ENCODE measurements at places on chromosomes 5 and 9. TPM values are rescaled to one million over a fixed set of nuclear protein-coding genes. Genes with fewer than 3 reads are reported as not detected.
A peak's percentile ranks its signal among the peaks of the same experiment; 100 is the strongest.

- no peaks in the 10 kb centered on the region for H3K4me1 ChIP-seq
- no peaks in the 10 kb centered on the region for H3K36me3 ChIP-seq
- no peak overlapping the region for H3K4me3 ChIP-seq
- no peak overlapping the region for H3K27ac ChIP-seq
Measured at GRCh38 chr9:12880406-12881015, 105.7 kb downstream of the LURAP1L start.

DNA sequence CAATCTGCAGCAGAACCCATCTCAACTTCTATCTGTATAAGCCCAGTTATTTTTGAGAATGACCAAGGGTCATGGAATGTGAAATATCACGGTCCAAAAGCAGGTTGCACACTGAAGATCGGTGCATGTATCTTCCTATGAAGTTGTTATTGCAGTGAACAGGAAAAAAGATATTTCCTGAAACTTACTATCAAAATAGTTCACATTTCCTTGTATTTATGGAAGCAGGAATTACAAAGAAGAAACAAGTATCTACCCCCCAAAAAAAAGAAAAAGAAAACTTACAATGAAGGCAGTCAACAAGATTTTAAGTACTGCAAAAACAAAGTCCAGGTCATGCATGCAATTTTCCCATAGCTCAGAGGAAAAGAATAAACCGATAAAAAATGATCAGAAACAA is 70.0 kb downstream of the MPDZ start:
- no peak overlapping the region for H3K27ac ChIP-seq
- H3K36me3 ChIP-seq = no peaks in the 10 kb centered on the region
- no peaks in the 10 kb centered on the region for H3K4me1 ChIP-seq
- DNase-seq = no peak
- no peak overlapping the region for H3K4me3 ChIP-seq
- H3K27me3 ChIP-seq = no peaks in the 10 kb centered on the region

DNA sequence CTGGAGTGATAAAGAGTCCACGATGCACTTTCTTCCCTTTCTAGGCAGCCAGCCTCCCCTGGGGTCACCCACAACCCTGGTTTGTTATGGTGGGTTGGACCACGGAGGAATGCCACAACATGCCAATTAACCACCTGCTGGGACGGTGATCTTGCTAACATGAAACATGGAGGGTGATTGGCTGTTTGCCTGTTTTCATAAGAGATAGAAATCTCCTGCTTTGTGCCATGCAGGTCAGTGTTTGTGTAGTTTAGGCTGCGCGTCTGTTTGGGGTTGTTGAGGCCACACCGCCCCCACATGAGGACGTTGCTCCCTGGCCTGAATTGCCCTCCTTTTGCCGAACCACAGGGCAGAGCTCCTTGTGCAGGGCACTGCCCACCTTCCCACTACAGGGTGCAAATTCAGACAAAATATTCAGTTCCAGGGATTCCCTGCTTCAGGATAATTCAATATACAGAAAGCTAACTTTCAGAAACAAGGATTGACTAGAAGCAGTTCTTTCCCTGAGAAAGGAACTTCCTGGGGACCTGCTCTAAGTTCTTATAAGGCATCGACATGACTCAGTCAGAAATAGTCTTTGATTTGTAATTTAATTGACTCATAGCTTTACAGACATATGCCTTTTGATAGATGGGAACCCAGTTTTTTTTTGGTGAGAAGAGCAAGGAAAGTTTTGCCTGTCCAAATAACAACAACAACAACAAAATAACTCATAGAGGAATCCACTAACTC is 427.6 kb downstream of the GADD45G start:
- H3K36me3 ChIP-seq = no peaks in the 10 kb centered on the region
- no peak overlapping the region for H3K4me3 ChIP-seq
- H3K27me3 ChIP-seq = no peaks in the 10 kb centered on the region

The PCDHGA10 gene
- 0.24 TPM for total RNA-seq

DNA sequence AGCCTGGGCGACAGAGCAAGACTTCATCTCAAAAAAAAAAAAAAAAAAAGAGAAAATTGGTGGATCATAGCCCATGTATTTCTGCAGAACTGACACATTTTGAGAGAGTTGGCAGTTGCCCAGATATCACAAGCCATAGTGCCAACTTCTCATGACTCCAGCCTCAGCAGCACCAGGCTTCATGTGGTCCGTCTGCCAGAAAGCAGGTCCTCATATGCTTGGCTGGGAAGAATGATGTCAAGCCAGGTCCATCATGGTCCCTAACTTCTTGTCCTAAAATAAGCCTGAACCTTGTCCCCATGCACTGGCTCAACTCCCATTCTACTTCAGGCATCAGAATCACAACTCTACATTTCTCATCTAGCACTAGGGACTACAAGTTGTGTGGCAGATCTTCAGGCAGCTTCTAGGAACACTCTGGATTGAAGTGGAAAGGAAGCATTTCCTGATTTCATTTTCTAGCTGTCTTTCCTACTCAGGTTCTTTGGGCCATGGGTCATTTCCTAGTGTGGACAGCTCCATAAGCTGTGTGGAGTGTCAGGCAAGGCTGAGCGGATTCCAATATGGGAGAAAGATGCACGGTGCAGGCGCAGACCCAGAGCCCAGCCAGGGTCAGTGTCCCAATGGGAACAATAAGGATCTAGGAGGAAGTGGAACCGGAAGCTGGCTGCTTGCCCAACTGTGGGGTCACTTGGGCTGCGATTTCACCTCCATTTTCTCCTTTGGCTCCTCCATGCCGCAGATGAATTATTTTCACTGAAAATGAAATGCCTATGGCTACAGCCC is 90.1 kb downstream of the LMNB1 start:
- no peaks in the 10 kb centered on the region for H3K36me3 ChIP-seq
- no peak overlapping the region for H3K4me3 ChIP-seq
- H3K4me1 ChIP-seq = no peaks in the 10 kb centered on the region
- no peak overlapping the region for H3K27ac ChIP-seq
- no peaks in the 10 kb centered on the region for H3K27me3 ChIP-seq

DNA sequence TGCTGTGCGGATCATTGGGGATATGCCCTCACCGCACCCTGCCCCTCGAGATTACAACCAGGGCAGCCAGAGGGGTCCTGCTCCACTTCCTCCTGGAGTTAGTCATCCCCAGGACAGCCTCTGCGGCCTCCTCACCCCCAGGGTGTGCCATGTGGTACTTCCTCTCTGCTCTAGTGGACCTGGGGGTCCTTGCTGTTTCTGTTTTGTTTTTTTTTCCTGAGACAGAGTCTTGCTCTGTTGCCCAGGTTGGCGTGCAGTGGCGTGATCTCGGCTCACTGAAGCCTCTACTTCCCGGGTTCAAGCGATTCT is 5.2 kb upstream of the FCN1 start:
- H3K4me1 ChIP-seq = no peaks in the 10 kb centered on the region
- no peaks in the 10 kb centered on the region for H3K27me3 ChIP-seq
- H3K4me3 ChIP-seq = no peak overlapping the region

DNA sequence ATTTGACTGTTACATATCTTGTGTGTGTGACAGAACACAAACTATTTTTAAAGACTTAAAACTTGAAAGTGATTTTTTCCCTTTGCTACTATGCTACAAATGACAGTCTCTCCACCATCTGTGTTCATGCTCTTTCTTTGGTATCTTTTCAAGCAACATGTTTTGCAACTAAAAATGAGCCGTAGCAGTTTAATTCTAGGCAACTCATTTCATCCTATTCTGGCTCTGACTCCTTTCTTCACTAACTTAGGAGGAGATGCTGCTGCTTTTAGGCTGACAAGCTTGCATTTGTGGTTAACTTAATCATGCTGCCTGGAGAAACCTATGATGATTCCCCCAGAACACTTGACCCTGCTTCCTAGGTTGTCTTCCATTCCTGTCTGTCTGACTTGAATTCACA is 100.6 kb downstream of the HACD4 start:
- H3K4me1 ChIP-seq = no peaks in the 10 kb centered on the region
- H3K36me3 ChIP-seq = no peaks in the 10 kb centered on the region
- H3K27me3 ChIP-seq = no peaks in the 10 kb centered on the region
- no peak overlapping the region for H3K4me3 ChIP-seq
- no peak overlapping the region for H3K27ac ChIP-seq

The N4BP3 gene
- total RNA-seq = 2.3 TPM

- no peaks in the 10 kb centered on the region for H3K27me3 ChIP-seq
- no peak for DNase-seq
- H3K36me3 ChIP-seq = no peaks in the 10 kb centered on the region
Measured at GRCh38 chr9:20310024-20310423, 312.3 kb downstream of the MLLT3 start.

DNA sequence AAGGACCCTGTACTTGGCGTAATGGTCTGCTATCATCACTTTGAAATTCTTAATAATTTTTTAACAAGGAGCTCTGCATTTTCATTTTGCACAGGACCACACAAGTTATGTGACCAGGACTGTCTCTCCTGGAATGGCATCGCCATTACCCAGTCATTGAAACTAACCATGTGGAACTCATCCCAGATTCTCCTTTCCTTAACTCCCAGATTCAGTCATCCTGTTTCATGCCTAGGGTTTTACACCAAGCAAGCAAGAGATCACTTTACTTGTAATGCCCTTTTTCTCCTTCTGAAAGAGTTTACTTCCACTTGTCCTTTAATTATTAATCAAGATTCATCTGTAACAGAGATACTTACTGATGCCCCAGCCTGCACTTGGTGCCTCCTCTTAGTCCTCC is 12.0 kb downstream of the FRMD3 start:
- no peak overlapping the region for H3K4me3 ChIP-seq
- no peaks in the 10 kb centered on the region for H3K36me3 ChIP-seq
- DNase-seq = no peak
- H3K27ac ChIP-seq = no peak overlapping the region
- no peaks in the 10 kb centered on the region for H3K27me3 ChIP-seq
- no peaks in the 10 kb centered on the region for H3K4me1 ChIP-seq

GRCh38 chr5:1065143-1065750 is 46.6 kb downstream of the SLC12A7 start:
- no peak for DNase-seq
- H3K4me3 ChIP-seq = no peak overlapping the region
- no peaks in the 10 kb centered on the region for H3K27me3 ChIP-seq
- no peaks in the 10 kb centered on the region for H3K4me1 ChIP-seq

DNA sequence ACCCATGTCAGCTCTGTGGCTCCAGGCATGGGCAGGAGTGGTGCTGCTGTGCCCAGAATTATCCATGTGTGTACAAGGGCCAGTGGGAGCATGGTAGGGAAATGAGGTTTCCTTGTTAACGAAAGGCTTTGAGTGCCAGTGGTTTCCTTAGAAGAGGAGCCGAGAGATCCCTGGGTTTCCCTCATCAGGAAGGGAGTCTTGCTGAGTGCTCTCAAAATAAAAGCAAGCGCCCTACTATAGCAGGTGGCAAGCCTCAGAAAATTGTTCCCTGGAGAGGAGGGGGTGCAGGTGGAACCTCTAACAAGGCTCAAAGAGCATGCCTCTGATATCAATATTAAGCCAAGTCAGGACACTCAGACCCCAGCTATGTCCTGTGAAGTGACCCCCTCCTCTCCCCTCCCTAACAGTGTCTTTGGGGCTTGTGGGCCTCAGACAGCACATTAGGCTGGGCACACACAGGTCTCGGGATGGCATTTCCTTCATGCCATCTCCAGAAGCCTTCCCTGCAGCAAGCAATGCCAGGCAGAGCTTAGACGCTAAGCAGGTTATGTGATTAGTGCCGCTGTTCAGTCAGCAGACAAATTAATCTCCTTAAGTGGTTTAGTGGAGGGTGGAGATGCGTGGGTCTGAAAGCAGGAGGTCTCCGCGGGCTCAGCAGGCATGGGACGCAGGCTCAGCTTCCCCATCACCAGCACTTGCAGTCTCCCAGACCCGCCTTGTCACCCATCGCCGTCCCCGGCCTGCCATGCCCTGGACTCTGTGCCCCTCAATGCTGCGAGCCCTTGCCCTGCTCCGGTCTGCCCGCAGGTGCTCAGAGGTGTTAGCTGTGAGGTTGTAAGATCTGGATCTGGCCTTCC is 60.0 kb upstream of the RARS1 start:
- no peak overlapping the region for H3K4me3 ChIP-seq
- H3K27ac ChIP-seq = no peak overlapping the region
- no peaks in the 10 kb centered on the region for H3K4me1 ChIP-seq
- no peaks in the 10 kb centered on the region for H3K36me3 ChIP-seq
- no peak for DNase-seq
- H3K27me3 ChIP-seq = no peaks in the 10 kb centered on the region

DNA sequence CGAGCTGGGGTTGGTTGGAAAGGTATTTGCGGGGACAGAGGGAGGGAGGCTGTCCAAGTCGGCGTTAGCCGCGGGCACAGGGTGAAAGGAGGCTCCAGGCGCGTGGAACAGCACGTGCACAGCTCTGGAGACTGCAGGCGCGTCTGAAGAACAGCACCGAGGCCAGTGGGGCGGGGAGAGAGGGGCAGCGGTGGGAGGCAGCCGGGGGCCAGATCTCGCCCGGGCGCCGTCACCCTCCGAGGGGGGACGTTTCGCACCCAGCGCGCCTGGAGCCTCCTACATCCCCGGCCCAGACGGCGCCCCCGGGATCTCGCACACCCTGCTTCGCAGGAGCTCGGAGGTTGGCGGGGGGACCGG is 79.6 kb downstream of the NTNG2 start:
- H3K27me3 ChIP-seq = no peaks in the 10 kb centered on the region
- H3K4me1 ChIP-seq = peaks cover 11% of the 10 kb centered on the region
- DNase-seq = no peak
- no peaks in the 10 kb centered on the region for H3K36me3 ChIP-seq
- H3K4me3 ChIP-seq = peak overlapping the region; percentile 77
- H3K27ac ChIP-seq = peak overlapping the region; percentile 50

DNA sequence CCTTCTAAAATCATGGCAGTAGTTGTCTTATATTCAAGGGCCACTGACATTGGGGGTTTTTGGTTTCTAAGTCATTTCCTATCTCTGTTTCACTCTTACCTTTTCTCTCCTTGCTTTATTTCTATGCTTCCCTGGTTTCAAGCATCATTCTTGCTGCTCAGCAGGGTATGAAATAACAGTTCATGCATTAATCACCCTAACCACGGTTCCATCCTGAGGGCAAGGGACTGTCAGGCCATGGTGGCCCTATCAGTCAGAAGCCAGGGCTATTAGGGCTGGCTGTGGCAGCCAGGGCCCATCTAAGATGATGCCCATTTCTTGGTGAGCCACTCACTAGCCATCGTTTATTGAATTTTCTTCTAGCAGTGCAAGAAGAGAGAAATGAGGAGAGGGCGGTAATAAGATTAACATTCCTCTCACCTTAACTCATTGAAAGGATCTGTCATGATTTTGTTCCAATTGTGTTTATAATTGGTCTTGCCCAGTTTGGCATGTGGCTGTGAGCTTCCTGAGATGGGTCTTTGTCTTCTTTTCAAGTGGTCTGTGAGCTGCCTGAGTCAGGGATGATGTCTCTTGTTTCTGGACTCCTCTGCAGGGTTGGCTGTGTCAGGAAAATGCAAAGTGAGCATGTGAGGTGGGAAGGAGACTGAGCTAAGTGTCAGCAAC is 45.2 kb downstream of the CYSTM1 start:
- H3K4me1 ChIP-seq = no peaks in the 10 kb centered on the region
- H3K27me3 ChIP-seq = no peaks in the 10 kb centered on the region
- H3K27ac ChIP-seq = no peak overlapping the region
- no peaks in the 10 kb centered on the region for H3K36me3 ChIP-seq

DNA sequence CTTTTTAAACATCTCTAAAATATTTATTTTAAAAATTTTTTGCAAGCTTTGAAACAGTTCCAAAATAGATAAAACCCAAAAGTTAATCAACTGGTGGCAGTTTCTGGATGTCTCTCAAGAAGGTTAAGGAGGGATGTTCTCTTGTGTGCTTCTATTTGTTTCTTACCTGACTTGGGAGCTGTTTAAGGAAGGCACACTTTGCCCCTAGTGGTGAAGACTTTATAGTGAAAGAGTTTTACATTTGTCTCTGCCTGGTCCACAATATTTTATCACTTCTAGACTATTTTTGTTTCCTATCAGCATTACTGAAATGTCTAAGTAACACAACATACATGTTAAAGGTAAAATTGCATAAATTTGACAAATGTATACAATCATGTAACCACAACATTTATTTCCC is 552.8 kb downstream of the SEMA5A start:
- no peaks in the 10 kb centered on the region for H3K27me3 ChIP-seq
- no peak for DNase-seq
- H3K4me1 ChIP-seq = no peaks in the 10 kb centered on the region

Data from naive thymus-derived CD4-positive, alpha-beta T cell (primary cell).